SJSA1 (cell line): ENCODE measurements at places on chromosomes 4 and X.
A peak's percentile ranks its signal among the peaks of the same experiment; 100 is the strongest.

DNA sequence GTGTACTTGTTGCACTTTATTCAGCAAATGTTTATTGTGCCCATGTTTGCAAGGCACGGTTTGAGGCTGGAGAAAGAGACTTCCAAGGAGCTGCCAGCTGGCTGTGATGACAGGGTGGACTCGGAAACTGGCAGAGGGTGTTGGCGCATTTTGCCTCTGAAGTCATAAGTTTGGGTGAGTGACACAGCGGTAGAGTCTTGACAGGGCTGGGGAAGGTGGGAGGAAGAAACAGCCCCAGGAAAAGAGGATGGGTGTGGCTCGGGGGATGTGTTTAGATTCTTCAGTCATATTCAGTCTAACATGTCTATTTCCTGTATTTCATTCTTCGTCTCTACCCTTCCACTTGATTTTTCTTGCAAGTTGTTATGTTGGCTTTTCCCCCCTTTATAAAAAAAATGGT, 77.0 kb upstream of the STOX2 start:
- no peak overlapping the region for H3K27ac ChIP-seq
- no peaks in the 10 kb centered on the region for H3K27me3 ChIP-seq
- H3K4me3 ChIP-seq, result no peak overlapping the region
- no peaks in the 10 kb centered on the region for H3K4me1 ChIP-seq
- H3K36me3 ChIP-seq, result no peaks in the 10 kb centered on the region

- H3K4me3 ChIP-seq, result peak overlapping the region; percentile 66
- DNase-seq, result no peak
- H3K36me3 ChIP-seq, result peaks cover 24% of the 10 kb centered on the region
- peaks cover 16% of the 10 kb centered on the region for H3K4me1 ChIP-seq
- no peaks in the 10 kb centered on the region for H3K27me3 ChIP-seq
Measured at GRCh38 chr4:112284662-112285411, 867 bp downstream of the TIFA start.

- no peak for DNase-seq
- no peaks in the 10 kb centered on the region for H3K27me3 ChIP-seq
- H3K27ac ChIP-seq, result no peak overlapping the region
- H3K36me3 ChIP-seq, result no peaks in the 10 kb centered on the region
Measured at GRCh38 chr4:180152831-180153230, 2090.4 kb upstream of the TENM3 start.

DNA sequence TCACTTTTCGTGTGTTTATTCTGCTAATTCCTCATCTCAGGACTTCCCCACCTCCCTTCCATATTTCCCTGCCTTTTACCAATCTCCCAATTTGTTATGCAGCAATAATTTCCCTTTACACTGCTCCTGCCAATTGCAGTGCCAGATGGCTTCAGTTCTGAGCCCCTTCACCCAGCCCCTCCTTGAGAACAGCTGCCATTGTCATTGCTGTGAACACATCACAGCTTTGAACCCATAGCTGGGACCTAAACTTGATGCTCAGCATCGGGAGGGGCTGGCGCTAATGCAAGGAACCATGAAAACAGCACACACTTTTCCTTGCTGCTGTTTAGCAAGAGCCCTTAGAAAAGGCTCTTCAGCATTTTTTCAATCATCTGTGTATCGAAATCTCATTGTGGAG, 104.9 kb downstream of the ALPK1 start:
- H3K36me3 ChIP-seq, result no peaks in the 10 kb centered on the region
- no peak overlapping the region for H3K4me3 ChIP-seq
- H3K27me3 ChIP-seq, result no peaks in the 10 kb centered on the region
- no peak for DNase-seq
- no peak overlapping the region for H3K27ac ChIP-seq

DNA sequence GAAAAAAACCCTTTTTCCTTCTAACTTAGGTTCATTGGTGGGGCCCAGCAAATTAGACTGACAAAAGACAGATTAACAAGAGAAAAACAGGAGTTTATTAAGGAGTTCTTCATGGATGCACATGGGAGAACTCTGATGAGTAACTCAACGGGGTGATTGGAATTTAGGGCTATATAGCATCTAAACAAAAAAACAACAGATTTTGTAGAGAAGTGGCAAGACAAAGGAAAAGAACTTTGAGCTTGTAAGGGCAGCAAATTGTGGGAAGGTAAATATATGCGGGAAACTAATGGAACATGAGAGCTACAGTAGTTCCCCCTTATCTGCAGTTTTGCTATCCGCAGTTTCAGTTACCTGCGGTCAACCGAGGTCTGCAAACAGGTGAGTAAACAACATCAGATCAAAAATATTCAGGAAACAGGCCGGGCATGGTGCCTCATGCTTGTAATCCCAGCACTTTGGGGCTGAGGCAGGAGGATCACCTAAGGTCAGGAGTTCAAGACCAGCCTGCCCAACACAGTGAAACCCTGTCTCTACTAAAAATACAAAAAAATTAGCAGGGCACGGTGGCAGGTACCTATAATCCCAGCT, 573.6 kb downstream of the ADGRL3 start:
- H3K36me3 ChIP-seq, result no peaks in the 10 kb centered on the region
- H3K4me1 ChIP-seq, result no peaks in the 10 kb centered on the region
- H3K27ac ChIP-seq, result no peak overlapping the region
- H3K27me3 ChIP-seq, result no peaks in the 10 kb centered on the region
- DNase-seq, result no peak
- no peak overlapping the region for H3K4me3 ChIP-seq

DNA sequence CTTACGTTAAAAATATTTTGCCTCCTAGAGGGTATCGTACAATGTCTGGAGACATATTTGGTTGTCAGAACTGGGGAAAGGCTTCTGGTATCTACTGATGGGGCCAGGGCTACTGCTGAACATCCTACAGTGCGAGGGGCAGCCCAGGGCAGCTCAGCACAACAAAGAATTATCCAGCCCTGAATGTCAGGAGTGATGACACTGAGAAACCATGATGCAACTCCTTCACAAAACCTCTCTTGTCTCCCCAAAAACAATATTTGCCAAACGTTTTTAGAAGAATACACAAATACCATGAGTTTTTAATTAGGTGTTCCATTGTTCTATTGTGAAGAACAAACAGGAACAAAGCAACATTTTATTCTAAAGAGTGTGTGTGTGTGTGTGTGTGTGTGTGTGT, 43.4 kb upstream of the CLNK start:
- no peaks in the 10 kb centered on the region for H3K36me3 ChIP-seq

- H3K27ac ChIP-seq, result no peak overlapping the region
- no peak overlapping the region for H3K4me3 ChIP-seq
- no peaks in the 10 kb centered on the region for H3K27me3 ChIP-seq
- DNase-seq, result no peak
Measured at GRCh38 chr4:6343939-6344408, 74.3 kb downstream of the WFS1 start.

GRCh38 chr4:159899596-159899995, 796.7 kb downstream of the RAPGEF2 start:
- no peak for DNase-seq

- DNase-seq, result peak; percentile 52
- H3K27ac ChIP-seq, result peak overlapping the region; percentile 59
- peaks cover 16% of the 10 kb centered on the region for H3K4me1 ChIP-seq
- H3K4me3 ChIP-seq, result no peak overlapping the region
- H3K27me3 ChIP-seq, result no peaks in the 10 kb centered on the region
Measured at GRCh38 chr4:23006756-23007155, 314.0 kb downstream of the GBA3 start.

DNA sequence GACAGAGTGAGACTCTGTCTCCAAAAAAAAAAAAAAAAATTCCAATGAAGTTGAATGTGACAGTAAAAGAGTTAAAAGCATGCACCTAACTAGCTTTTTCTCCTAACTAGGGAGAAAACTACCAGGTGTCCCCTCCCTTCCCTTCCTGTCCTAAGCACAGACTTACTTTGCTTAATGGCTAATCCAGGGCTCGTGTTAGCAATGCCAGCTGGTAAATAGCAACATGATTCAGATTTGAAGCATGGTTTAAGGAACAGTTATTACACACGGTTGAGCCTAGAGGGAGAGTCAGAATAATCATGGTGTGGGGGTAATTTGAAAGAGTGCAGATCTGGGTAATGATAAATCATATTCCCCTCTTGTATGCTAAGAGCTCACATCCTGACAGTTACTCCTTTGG, 338.3 kb downstream of the STIM2 start:
- no peaks in the 10 kb centered on the region for H3K36me3 ChIP-seq
- DNase-seq, result no peak
- no peaks in the 10 kb centered on the region for H3K4me1 ChIP-seq
- no peaks in the 10 kb centered on the region for H3K27me3 ChIP-seq
- no peak overlapping the region for H3K4me3 ChIP-seq

- H3K4me1 ChIP-seq, result no peaks in the 10 kb centered on the region
- H3K27ac ChIP-seq, result no peak overlapping the region
- peaks cover 6% of the 10 kb centered on the region for H3K36me3 ChIP-seq
- H3K4me3 ChIP-seq, result no peak overlapping the region
- no peak for DNase-seq
- H3K27me3 ChIP-seq, result no peaks in the 10 kb centered on the region
Measured at GRCh38 chrX:340641-341423, 22.2 kb upstream of the GTPBP6 start.

DNA sequence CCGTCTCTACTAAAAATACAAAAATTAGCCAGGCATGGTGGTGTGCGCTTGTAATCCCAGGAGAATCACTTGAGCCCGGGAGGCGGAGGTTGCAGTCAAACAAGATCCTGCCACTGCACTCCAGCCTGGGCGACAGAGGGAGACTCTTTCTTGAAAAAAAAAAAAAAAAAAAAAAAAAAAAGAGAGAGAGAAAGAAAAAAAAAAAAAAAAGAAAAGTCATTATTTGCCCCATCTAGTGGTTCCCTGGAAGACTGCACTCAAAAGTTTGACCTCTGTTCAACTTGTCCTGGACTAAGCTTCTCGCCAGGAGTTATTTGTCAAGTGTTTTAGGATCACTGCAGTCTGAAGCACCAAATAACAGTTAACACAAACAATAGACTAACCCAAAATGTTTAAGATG, 45.3 kb upstream of the KCTD8 start:
- no peaks in the 10 kb centered on the region for H3K36me3 ChIP-seq
- H3K4me1 ChIP-seq, result no peaks in the 10 kb centered on the region
- H3K4me3 ChIP-seq, result no peak overlapping the region
- H3K27ac ChIP-seq, result no peak overlapping the region
- no peaks in the 10 kb centered on the region for H3K27me3 ChIP-seq
- DNase-seq, result no peak

- no peak overlapping the region for H3K27ac ChIP-seq
- no peak overlapping the region for H3K4me3 ChIP-seq
- H3K4me1 ChIP-seq, result no peaks in the 10 kb centered on the region
- no peaks in the 10 kb centered on the region for H3K27me3 ChIP-seq
- no peaks in the 10 kb centered on the region for H3K36me3 ChIP-seq
Measured at GRCh38 chrX:53337101-53337500, 55.7 kb upstream of the IQSEC2 start.

- H3K4me3 ChIP-seq, result no peak overlapping the region
- H3K27ac ChIP-seq, result no peak overlapping the region
- no peaks in the 10 kb centered on the region for H3K36me3 ChIP-seq
- H3K27me3 ChIP-seq, result no peaks in the 10 kb centered on the region
- DNase-seq, result no peak
Measured at GRCh38 chr4:62006108-62006507, 806.0 kb downstream of the ADGRL3 start.
